Esophagus squamous epithelium (tissue), 5 donors: ENCODE measurements at places on chromosomes 16 and 17.

- no peak for DNase-seq
Measured at GRCh38 chr17:8744086-8744785, 400 bp downstream of the CCDC42 start.

- no peak for DNase-seq
Measured at GRCh38 chr17:49290690-49291359, 60.2 kb upstream of the PHOSPHO1 start.

GRCh38 chr16:82282662-82283061 lies 112.6 kb upstream of the MPHOSPH6 start:
- DNase-seq: no peak

DNA sequence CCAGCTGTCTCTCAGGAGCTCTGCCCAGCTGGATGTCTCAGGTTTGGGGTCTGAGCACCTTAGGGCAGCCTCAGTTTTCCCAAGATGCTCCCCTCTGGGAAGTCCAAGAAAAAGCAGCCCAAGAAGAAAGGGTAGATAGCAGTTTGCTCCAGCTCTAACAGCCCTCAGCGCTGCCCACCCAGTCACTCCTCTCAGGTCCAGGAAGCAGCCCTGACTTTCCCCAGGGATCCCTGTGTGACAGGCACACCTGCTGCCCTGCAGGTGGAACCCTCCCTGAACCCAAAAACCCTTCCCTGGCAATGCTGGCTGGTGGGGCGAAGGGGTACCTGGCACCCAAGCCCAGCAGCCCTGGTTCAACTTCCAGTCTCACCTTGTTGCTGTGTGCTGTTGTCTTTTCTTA lies 48.1 kb downstream of the BEAN1 start:
- no peak for DNase-seq
